Activated CD8-positive, alpha-beta T cell treated with anti-CD3 and anti-CD28 coated beads, Interleukin-2, amount 10 ng/mL, durations not matched to agents 7 days and 5 days (primary cell): ENCODE measurements at places on chromosomes 3 and 15.

DNA sequence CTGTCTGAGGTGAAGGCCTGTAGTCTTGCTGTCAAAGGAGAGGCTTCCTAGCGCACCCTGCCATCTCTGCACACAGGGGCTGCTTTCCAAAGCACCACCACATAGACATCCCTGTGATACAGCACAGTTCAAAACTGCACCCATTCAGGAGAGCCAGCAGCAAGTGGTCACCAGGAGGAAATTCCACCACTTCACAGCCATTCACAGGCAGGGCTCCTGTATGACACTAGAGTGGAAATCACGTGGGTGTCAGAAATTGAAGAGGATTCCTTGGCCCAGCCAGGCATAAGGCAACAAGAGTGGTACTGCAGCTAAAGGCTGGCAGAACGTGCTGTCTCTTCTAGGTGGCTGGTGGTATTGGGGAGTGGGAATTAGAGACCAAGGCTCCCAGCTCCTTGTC, 102.8 kb downstream of the RFTN1 start:
- DNase-seq = no peak

GRCh38 chr15:59199626-59200465, 6.8 kb upstream of the LDHAL6B start:
- DNase-seq = no peak

DNA sequence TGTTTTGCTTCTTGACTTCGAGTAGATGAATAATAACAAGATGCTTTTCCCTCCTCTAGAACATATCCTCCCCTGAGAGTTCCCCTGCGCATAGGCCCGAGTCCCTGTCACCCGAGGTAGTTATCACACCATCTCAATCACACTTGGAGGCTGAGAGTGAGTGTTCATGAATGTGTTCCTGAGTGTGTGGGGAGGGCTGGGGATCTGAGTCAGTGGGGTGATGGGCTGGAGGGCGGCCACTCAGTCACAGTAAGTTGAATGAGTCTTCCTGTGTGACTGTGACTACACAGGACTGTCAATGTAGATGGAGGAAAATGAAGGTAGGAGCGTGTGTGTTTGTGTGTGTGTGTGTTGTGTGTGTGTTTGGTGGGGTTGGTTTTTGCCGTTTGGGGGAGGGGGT, 71.0 kb downstream of the SETD5 start:
- DNase-seq = no peak

DNA sequence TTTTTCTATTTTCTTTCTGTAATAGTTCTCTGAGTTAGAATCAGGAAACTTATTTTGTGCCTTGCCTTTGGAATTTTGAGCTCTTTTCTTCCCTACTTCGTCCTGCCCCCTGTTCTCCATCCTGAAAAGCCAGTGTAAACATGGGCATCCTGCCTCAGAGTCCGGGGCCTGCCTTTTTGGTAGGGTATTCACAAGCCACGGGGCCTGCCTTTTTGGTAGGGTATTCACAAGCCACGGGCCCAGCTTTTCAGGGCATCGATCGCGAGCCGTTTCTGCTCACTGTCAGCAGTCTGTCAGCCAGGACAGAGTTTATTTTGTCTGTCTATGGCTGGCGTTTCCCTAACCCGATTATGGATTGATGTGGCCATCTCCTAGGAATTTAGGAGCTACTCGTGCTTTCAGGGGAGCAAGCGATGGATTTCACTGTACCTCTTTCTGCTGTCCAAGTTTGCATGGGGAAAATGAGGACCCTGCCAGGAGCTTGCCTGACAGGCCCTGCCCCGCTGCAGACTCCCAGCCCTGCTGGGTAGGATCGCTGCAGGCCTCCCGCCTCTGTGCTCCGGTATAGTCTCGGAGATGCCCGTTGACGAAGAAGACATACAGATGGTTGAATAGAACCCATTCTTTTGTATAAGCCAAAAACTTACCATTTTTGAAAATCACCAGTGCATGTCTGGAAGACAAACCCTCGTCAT, 12.8 kb downstream of the SYNM start:
- no peak for DNase-seq

GRCh38 chr15:41169781-41170180, 53.7 kb upstream of the INO80 start:
- no peak for DNase-seq

GRCh38 chr15:33675246-33675645, 293.1 kb upstream of the CHRM5 start:
- DNase-seq = no peak

DNA sequence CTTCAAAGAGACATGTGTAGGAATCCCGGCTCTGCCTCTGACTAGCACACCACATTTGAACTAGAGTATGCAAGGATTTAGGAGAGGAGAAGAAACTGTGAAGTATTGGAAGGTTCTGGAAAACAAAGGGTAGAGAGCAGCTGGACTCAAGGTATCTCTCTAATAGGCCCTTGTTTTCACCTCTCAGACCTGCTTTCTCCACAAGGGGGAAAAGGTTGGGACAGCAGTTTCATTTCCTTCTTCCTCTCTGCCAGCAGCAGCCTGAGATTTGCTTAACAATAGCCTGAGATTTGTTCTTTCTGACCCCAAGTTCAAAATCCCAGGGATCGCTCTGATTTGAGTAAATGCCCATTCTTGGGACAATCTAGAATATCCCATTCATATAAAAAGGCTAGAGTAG, 430.6 kb upstream of the MCTP2 start:
- DNase-seq = no peak

DNA sequence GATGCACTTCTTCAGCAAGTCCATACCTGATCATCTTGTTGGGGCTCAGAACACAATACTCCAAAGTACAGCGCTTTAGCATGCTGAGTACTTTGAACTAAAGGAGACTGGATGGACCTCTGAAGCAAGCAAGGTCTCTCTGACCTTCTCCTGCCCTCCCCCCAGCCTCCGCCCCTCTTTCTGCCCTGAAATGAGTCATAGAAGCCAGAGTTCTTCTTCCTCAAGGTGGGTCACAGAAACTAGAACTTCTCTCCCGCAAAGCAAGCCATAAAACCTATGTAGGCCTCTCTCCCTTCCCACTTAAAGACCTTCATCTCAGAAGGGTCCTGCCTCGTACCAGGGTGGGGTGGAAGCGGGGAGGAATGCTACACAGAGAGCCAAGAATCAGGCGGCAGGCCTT, 230.5 kb upstream of the PROK2 start:
- DNase-seq = no peak

DNA sequence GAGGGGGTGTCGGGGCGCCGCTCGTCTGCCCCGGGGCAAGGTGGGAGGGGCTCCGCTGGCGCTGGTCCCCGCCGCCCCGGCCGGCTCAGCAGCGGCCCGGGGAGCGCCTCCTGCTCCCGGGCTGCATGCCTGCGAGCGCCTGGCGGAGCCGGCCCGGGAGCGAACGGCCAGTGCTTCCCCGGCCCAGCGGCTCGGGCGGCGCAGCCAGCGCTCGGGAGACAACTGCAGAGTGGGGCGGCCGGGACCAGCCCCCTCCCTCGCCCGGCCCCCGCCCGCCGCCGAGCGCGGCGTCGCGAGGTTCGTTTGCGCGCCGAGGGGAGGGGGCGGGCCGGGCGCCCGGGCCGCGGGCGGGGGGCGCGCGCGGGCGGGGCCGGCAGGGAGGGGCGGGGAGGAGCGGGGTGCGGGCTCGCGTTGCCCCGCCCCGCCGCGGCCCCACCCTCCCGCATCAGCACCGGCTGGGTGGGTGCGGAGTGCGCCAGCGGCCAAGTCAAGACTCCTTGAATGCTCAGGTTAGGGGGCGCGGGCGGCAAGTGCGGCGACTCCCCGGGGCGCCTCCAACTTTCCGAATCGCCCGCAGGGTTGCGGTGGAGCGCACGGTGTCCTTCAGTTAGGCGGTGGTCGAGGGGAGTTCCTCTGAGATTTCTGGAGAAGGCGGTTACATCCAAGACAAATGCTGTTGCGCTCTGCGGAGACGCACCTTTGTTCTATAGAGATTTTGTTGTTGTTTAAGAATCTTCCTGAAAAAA, at the start of gene RGMA:
Gene RGMA (minus strand): TSS at position 231 of the 746 bp plus-strand sequence. CDS start 279 bp downstream, outside the sequence.
- no peak for DNase-seq

- no peak for DNase-seq
Observed at GRCh38 chr3:139764069-139764905, 86.5 kb upstream of the NMNAT3 start.

DNA sequence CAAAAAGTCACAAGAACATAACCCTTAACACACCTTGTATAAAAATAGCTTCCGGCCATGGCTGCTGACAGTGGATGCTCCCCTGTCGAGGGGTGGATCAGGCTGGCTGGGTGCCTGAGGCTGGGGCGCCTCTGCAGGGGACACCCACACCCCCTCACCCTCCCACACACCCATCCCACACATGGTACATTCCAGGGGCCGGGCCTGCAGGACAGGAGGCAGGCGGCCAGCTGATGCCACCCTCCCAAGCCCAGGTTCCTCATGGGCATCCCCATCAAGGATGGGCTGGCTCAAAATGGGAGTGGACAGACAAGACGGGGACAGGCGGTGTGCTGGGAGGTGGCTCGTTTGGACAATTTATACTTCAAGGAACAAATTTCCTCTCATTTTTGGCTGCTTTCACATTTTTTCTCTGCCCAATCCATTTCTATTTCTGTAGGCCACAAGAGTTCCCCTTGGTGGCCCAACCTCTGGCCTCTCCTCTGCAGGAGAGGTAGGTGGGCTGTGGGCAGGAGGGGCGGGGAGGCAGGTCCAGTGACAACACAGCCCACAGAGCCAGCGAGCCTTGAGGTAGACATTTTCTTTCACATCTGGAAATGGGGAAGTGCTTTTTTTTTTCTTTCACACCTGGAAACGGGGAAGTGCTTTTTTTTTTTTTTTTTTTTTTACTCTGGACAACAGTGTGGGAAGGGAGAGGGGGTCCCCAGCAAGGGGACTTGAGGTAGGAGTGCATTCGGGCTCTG, 23.3 kb downstream of the RNU5B-1 start:
- DNase-seq = no peak

- no peak for DNase-seq
Observed at GRCh38 chr3:51580418-51580817, 41.9 kb downstream of the RAD54L2 start.

GRCh38 chr15:68612979-68613740, 34.4 kb downstream of the CORO2B start:
- no peak for DNase-seq

DNA sequence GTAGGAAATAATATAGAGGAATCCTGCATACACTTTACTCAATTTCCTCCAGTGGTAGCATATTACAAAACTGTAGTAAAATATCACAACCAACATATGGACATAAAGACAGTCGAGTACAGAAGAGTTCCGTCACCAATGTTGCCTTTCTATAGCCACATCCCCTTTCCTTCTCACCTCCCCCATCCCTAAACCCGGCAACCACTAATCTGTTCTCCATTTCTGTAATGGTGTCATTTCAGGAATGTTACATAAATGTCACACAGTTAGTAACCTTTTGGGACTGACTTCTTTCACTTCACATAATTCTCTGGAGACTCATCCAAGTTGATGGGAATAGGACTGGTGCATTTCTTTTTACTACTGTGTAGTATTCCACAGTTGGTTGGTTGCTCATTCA, 41.4 kb upstream of the ATG7 start:
- DNase-seq = no peak

GRCh38 chr3:36149447-36149865, 230.8 kb upstream of the STAC start:
- DNase-seq = no peak

DNA sequence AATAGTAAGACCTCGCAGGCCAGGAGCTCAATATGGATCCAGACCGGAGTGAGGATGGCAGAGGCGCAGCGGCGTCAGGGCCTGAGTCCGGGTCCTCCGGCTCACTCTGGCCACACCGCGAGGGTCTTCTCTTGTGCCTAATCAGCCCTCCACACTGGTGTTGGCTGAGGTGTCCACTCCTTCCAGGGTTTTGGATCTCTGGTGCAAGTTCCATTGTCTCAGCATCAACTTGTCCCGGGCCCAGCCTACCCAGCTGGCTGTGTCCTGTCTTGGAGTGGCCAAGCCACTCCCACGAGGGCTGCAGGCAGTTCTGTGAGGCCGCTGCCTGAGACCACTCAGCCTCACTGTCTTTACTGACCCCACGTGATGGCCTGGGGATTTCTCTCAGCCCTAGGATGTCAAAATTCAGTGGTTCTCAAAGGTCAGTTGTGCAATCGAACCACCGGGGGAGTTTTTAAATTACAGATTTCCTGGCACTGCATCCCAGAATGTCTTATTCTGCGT, 12.6 kb upstream of the GOLGA6L7 start:
- no peak for DNase-seq

GRCh38 chr15:37618353-37618752, 316.1 kb upstream of the TMCO5A start:
- DNase-seq = no peak

DNA sequence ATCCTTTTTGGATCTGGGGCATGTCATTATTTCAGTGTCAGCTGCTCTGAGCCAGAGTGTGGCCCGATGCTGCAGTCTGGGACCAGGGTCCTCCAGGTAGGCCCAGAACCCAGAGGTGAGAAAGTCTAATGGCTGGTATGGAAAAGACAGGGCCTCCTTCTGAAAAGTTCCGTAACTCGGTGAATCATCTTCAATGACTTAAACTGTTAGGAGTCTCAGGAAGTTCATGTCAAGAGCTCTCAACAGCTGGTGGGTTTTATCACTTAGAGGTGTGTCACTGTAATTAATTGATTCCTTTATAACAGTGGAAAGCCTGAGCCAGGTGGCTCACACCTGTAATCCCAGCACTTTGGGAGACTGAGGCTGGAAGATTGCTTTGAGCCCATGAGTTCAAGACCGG, 28.5 kb upstream of the PDE8A start:
- DNase-seq = no peak

- DNase-seq = no peak
Observed at GRCh38 chr3:183265834-183266417, 12.9 kb downstream of the B3GNT5 start.

DNA sequence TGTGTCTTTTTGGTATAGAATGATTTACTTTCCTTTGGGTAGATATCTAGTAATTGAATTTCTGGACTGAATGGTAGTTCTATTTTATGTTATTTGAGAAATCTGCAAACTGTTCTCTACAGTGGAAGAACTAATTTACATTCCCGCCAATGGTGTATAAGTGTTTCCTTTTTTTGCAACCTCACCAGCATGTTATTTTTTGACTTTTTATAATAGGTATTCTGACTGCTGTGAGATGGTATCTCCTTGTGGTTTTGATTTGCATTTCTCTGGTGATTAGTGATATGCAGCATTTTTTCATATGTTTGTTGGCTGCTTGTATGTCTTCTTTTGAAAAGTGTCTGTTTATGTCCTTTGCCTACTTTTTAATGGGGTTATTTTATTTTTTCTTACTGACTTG, 607.2 kb downstream of the OTOL1 start:
- DNase-seq = no peak

DNA sequence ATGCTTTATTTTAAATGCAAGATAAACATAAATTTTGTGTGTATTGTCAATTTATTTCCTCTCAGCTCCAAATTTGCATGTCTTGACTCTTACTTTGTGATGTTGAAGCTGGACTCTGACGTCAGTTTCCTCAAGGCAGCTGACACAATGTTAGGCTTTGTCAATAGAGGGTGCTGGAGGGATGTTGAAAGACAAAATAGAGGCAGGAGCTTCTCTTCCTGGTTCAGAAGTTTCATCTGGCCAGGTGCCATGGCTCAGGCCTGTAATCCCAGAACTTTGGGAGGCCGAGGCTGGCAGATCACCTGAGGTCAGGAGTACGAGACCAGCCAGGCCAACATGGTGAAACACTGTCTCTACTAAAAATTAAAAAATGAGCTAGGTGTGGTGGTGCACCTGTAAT, 408.6 kb downstream of the GBE1 start:
- DNase-seq = no peak

- DNase-seq = no peak
Observed at GRCh38 chr3:58519668-58520402, 17.2 kb downstream of the ACOX2 start.
